ENCODE measurements at places on chromosomes 7 and 10. TPM values are rescaled to one million over a fixed set of nuclear protein-coding genes. Genes with fewer than 3 reads are reported as not detected.

The PODXL gene
- 1.4 TPM for total RNA-seq

The CLEC2L gene
- not detected for total RNA-seq

The UCN3 gene
- total RNA-seq, result not detected

- H3K4me1 ChIP-seq, result no peaks in the 10 kb centered on the region
- no peak overlapping the region for H3K27ac ChIP-seq
- H3K4me3 ChIP-seq, result no peak overlapping the region
- H3K36me3 ChIP-seq, result peaks cover 47% of the 10 kb centered on the region
- no peaks in the 10 kb centered on the region for H3K27me3 ChIP-seq
Observed at GRCh38 chr10:95604630-95605029, 43.5 kb upstream of the SORBS1 start.

DNA sequence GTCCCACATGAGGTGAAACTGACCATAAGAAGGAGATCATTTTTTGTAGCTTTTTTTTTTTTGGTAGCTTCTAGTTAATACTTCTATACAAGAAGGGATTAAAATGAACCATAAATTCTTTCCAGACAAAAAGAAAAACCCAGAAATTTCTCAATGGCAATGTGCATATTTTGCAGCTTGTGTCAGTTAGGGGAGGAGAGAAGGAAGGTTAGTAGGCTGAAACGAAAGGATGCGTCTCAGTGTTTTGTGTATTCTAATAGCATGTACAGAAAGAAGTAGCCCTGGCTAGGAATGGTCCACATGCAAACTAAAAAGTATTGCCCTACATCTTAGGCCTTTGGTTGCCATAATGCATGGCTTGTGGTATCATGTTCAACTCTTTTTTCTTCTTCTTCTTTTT is 90.6 kb downstream of the CACNB2 start:
- H3K27ac ChIP-seq, result peak overlapping the region; percentile 6
- H3K4me1 ChIP-seq, result peaks cover 25% of the 10 kb centered on the region
- no peaks in the 10 kb centered on the region for H3K27me3 ChIP-seq
- H3K4me3 ChIP-seq, result no peak overlapping the region
- no peaks in the 10 kb centered on the region for H3K36me3 ChIP-seq

All from osteoblast (primary cell).